ENCODE measurements at places on chromosomes 12 and 14. TPM values are rescaled to one million over a fixed set of nuclear protein-coding genes. Genes with fewer than 3 reads are reported as not detected.

GRCh38 chr12:116454950-116455447 lies 104.2 kb upstream of the MAP1LC3B2 start:
- DNase-seq, result no peak

- DNase-seq, result no peak
These were observed 16.0 kb downstream of the SOS2 start for GRCh38 chr14:50215416-50215815.

GRCh38 chr12:101928556-101928955 lies 51.2 kb downstream of the DRAM1 start:
- DNase-seq, result no peak

DNA sequence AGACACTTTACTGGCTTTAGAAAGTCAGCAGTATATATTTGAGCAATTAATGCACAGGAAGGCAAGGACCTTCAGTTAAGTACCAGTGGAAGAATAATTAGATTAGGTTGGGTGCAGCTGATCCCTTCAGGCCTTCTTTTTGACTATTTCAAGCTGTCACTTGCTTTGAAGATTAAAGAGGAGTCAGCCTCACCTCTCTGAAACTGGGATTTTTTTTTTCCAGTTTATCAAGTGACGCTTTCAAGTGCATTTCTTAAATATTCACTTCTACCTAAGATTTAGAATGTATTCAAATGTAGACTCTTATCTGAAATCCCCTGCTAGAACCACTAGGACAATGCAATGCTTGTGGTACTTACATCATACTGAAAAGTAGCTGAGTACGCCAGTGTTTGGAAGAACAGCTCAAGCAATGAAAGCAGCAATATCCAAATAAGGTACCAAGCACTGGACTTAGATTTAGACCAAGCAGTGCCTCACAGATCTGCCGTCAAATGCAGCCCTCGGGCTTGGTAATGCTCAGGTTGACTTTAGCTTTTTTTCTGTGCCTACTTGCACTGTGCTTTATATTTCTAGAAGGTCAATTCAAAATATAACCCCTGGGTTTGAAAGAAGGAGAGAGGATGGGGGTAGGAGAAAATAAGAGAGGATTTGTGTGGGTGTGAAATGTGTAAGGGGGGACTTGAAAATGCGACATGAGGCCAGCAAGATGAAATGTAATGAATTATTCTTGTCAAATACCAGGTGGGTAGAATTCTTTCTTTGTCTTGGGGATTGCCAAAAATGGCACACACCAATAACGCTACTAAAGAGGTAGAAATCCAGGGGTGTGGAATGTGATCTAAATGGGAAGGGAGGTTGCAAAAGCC lies 3.7 kb upstream of the FERMT2 start:
- no peak for DNase-seq

- no peak for DNase-seq
These were observed 40.1 kb upstream of the EVL start for GRCh38 chr14:100025111-100025510.

DNA sequence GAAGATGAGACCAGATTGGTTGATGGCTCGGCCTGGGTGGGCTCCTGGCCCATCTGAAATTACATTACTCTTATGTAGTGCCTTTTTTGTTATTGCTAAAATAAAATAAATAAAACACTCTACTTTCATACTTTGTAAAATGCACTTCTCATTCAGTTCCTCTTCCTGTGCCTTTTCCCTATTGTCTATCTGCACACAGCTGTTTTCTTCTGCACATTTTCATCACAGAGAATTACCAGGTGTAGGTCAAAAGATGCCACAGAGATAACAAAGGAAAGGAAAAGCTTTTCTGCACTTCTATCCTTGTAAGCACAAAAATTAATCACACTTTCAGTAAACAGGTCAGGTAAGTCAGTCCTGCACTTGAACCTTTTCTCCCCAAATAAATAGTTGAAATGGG lies 265.1 kb downstream of the BTG1 start:
- DNase-seq, result no peak

DNA sequence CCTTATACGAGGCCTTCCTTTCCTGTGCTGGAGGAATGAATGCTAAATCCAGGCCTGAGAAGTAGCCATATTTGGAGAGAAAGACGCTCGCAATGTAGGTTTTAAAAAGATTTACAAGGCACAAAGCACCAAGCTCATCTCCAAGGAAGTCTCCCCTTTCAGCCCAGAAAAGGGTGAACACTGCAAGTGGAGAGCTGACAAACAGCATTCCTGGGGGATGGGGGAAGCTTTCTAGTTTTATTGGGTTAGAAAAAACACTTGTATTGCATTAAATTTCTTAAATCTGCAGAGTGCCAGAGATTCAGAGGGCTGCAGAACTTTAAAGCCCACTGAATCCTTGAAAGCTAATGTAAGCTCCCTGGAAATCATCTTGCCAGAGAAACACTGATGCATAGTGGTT lies 34.6 kb downstream of the CCDC60 start:
- no peak for DNase-seq

GRCh38 chr12:57210926-57211692 lies 5.5 kb upstream of the NXPH4 start:
- no peak for DNase-seq

- DNase-seq, result no peak
These were observed 161.2 kb downstream of the TTC8 start for GRCh38 chr14:88985654-88986053.

- DNase-seq, result no peak
These were observed 266.9 kb downstream of the KTN1 start for GRCh38 chr14:55846826-55847446.

GRCh38 chr12:95672166-95672565 lies 118.4 kb downstream of the NTN4 start:
- no peak for DNase-seq

DNA sequence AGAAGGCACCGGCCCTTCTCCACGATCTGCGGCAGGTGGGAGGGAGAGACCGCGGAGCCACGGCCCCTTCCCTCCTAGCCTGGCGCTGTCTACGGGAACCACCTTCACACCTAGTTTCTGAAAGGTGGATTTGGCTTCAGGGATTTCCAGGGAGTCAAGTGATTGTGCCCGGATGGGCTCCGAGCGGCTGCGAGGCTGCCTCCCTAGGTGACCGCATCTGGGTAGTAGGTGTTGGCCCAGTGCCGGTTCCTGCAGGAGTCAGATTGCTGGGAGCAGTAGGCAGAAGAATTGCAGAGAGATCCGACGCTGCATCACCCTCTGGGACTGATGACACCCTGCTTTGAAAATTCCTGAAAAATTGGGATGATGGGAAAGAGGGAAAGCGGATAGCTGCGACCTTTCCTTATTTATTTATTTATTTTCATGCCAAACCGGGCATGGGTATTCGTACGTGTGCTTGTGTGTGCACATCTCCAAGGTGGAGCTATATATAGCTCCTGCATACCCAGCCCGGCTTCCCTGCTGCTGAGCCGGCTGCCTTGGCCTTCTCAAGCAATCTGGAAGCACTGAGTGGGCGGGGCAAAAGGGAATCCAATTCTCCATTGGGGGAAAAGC lies 1.1 kb downstream of the CNTN1 start:
- DNase-seq, result no peak

GRCh38 chr14:93059917-93060545 lies 55.7 kb downstream of the ITPK1 start:
- no peak for DNase-seq

GRCh38 chr14:100240668-100241032 lies 1.7 kb downstream of the YY1 start:
- no peak for DNase-seq

GRCh38 chr14:72891666-72892102 lies 2.2 kb downstream of the DPF3 start:
- no peak for DNase-seq

DNA sequence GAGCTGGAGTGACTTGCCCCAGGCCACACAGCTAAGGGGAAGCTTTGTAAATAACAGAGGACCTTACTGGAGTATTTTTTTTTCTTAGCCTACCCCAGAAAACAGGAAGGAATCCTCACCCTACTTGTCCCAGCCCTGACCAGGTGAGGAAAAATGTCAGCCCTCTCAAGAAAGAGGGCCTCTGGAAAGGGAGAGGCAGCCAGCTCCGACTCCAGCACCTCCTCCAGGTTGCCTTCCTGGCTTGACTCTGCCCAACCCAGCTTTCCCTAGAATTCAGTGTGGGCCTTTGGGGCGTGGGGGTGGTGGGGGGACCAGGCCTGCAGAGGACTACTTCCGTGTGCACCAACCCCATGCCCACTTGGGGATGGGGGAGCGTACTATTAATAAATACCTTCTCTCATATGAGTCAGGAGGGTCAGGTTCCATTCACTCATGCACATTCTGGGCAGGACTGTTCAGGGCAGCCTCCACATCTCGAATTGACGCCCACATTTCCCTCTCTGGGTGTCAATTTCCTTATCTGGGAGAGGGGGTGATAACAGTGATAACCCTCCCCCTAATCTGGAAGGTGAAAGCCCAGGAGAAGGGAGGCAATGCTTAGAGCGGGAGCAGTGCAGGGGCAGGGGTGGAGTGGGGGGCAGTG lies 5.2 kb downstream of the RHOF start:
- DNase-seq, result no peak

DNA sequence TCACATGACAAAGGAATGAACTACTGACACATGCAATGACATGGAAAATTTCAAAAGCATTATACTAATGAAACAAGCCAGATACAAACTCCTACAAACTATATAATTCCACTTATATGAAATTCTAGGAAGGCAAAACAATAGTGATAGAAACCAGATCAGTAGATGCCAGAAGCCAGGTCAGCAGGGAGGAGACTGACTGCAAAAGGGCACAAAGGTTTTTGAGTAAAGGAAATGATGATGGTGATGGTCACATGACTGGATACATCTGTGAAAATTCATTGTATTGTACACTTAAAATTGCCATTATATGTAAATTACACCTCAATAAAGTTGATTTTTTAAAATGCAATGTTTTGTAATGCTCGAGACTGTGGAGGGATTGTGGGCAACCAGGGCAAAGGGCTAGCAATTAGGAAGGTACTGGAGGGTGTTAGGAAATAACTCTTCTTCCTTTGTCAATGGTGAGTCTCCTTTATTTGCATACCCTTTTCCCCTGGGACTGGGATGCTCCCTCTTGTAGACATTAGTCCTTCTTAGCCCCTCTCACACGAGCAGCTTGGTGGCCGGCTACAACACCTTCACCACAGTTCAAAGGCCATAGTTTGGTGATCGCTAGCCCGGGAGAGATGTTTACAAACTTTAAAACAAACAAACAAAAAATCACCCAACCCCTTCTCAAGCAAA lies 6.7 kb upstream of the PRPF40B start:
- no peak for DNase-seq

GRCh38 chr12:118371321-118372282 lies 1.1 kb downstream of the TAOK3 start:
- no peak for DNase-seq

GRCh38 chr12:38809832-38810231 lies 95.6 kb downstream of the CPNE8 start:
- DNase-seq, result no peak

GRCh38 chr12:52895726-52896189 lies 9.1 kb downstream of the KRT8 start:
- no peak for DNase-seq

DNA sequence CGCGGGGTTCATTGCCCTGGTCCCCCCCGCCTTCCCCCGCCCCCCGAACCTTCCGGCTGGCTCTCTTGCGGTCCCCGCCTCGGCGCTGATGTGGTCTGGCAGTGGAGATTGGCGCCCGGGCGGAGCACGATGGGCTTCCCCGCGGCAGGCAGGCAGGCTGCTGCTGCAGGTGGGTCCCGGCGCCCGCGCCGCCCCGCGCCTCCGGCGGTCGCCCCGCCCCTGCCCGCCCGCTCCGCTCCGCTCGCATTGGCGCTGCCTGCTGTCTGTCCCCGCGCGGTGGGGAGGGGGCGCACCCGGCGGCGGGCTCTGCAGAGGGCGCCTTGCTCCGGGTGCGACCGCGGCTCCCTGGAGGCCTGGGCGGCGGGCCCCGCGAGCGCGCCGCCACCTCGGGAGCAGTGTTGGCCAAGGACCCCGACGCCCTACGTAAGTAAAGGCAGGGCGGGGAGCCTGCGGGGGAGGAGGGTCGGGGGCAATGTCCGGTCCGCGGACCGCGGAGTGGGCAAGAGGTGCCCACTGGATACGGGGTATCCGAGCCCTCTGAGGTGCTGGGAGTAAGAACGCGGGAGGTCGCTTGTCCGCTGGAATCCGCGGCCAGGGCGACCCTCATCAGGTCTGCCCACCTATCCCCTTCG lies at the start of gene AKAP5:
Gene AKAP5, plus strand, starts transcription at position 309 of the 632 bp plus-strand sequence. CDS start 2,896 bp downstream, outside the sequence.
- peak; percentile 71 for DNase-seq

- DNase-seq, result no peak
These were observed 37.5 kb downstream of the EMP1 start for GRCh38 chr12:13233830-13234641.

- DNase-seq, result no peak
These were observed 3.2 kb upstream of the C12orf42 start for GRCh38 chr12:103498990-103499389.

DNA sequence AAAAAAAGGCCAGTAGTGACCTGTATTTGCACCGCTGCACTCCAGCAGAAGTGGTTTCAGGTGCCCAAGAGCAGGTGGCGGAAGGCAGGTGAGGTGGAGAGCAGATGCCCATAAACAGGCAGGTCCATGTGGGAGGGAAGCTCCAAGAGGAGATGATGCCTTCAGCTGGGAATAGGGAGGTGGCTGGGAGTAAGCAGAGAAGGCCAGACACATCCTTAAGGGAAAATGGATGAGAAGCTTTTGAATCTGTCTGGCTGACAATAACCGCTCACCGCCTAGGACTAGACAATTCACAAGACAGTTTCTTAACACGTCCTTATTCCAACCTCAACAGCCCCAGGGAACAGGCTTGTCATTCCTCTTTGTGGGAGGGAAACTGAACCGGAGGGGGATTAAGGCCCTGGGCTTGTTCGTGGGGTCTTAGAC lies 43.9 kb upstream of the PLEKHG6 start:
- DNase-seq, result no peak

Gene ACVRL1
- total RNA-seq, result not detected

Gene PIWIL1
- not detected for total RNA-seq

Gene SSPN
- total RNA-seq, result 1.7 TPM

Gene HRK
- not detected for total RNA-seq

Gene KRT2
- total RNA-seq, result not detected

Gene C12orf54
- total RNA-seq, result not detected

Gene MDM1
- 16.3 TPM for total RNA-seq

Gene SLC38A1
- 265 TPM for total RNA-seq

Gene SOCS2
- total RNA-seq, result 24.3 TPM

Gene TAS2R20
- 1.1 TPM for total RNA-seq

Gene COQ5
- 11.7 TPM for total RNA-seq

Gene EXOC5
- total RNA-seq, result 31.5 TPM

Gene RND1
- total RNA-seq, result 6.0 TPM

Gene ANKS1B
- total RNA-seq, result 1.2 TPM

Gene CLEC9A
- not detected for total RNA-seq

Gene CACNA2D4
- total RNA-seq, result 25.2 TPM

Gene HOXC12
- not detected for total RNA-seq

Gene SYCP3
- 0.47 TPM for total RNA-seq

All from T-helper 17 cell (primary cell).